ENCODE measurements at places on chromosomes 1 and 21.

DNA sequence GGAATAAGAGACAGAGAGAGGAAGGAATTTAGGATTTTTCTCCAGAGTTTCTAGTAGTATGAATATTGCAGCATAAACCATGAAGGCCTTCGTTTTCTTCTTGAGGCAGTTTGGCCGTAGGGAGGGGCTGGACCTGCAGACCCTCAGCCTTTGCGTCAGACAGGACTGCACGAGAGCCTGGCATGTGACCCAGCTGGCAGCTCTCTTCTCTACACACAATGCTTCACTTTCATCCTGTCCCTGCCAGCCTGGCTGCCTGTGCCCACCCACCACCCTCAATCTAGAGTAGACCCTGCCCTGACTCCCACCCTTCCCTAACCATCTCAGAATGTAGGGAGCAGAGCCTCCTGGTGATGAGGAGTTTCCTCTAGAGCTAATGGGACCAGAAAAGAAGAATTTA, 1.6 kb downstream of the CA14 start:
- DNase-seq, result no peak

GRCh38 chr1:228174482-228175315, 9.1 kb downstream of the IBA57 start:
- DNase-seq, result no peak

DNA sequence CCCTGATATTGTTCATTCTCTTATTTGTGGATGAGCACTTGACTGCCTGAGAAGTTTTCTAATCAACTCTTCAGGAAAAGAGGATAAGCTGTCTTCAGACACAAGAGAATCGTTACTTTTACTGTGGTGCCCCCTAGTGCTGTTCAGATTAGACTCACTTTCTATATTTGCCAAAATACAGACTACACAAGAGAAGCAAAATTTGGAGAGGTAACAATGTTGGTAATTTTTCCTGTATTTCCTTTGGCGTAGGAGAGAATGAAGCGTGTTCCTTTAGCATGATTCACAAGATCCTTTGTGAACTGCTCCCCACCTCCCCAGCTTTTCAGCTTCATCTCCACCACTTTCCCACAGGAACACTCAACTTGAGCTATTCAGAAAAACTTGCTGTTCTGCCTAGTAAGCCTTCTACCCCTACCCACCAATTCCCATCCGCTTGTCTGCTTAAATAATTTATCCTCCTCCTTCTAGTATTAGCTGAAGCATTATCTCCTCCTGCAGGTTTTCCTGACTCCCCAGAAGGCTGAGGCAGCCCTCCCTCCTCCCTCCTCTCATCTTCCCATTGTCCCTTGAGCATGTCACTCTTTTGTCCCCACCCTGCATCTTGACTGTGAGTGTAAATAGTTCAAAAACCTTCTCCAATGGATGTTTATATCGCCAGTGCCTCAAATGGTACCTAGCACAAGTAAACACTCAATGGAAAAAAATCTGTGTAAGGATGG, 4.5 kb downstream of the TNFSF4 start:
- peak; percentile 40 for DNase-seq

- DNase-seq, result no peak
Measured at GRCh38 chr1:75276385-75276784, 142.2 kb downstream of the LHX8 start.

DNA sequence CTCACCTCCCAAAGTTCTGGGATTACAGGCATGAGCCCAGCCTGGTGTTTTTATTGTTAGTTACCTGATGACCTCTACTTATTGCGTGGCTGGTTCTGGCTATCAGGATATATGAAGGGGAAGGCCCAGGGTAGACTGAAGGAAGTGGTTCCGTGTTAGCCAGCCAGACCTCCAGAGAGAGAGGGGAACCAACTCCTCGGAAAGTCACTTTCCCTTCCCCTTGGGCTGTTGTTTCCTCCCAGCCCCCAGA, 2.5 kb upstream of the RCSD1 start:
- DNase-seq, result no peak

DNA sequence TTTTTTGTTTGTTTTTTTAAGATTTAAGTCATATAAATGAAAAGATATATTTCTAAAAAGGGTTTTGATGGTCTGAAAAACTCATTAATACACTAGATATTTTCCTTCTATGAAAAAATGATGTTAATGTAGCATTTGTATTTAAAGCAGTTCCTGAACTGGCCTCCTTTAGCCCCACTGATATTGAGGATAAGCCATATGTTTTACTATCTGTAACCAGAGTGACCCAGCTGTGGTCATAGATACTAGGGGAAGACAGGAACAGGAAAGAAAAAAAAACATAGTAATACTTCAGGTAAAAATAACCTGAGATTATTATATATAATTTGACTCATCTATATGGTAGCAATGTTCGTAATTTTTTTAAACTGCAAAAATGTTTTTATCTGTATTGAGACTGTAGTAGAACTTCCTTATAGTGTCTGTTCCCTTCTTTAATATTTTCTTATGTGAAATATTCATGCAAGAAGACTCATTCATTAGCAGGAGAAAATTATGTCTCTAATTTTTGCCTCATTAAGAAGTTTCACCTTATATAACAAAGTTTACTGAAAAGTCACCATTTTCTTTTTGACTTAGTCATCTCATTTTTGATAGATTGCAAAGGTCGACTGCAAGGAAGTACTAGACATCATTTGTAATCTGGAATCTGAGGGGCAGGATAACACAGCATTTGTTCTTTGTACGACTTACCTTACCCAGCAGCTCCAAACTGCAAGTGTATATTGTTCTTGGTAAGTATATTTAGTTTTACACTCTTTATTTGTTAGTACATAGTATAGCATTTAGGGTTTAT, 25.6 kb upstream of the TMCO2 start:
- no peak for DNase-seq

DNA sequence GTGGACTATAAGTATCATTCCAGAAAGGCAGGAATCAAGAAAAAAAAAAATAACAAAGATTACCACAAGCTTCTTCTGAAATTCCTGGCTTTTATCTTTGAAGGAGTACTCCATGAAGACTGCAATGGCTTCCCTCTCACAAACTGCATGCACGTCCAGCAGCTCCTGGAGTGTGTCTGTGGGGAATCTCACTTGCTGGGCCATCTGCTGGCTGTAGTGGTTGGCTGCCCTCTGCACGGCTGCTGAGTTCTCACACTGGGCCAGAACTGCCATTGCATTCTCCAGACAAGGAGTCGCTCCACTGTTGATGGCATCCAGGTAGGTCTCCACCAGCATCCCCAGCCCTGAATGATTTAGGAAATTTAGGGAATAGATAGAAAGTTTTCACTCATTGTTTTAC, 23.3 kb upstream of the GBP2 start:
- DNase-seq, result no peak

All from renal cortex interstitium (tissue), 15 donors.